ENCODE measurements at places on chromosomes 13 and 19. TPM values are rescaled to one million over a fixed set of nuclear protein-coding genes. Genes with fewer than 3 reads are reported as not detected.

Gene PDX1
- not detected for total RNA-seq

Gene ELSPBP1
- not detected for total RNA-seq

Gene PPP1R12C
- 205 TPM for total RNA-seq

- H3K27ac ChIP-seq, result peak overlapping the region; percentile 85
- peak; percentile 94 for DNase-seq
- no peaks in the 10 kb centered on the region for H3K36me3 ChIP-seq
- no peaks in the 10 kb centered on the region for H3K27me3 ChIP-seq
- H3K4me1 ChIP-seq, result no peaks in the 10 kb centered on the region
- H3K4me3 ChIP-seq, result peak overlapping the region; percentile 3
Observed at GRCh38 chr19:16293118-16294091, 31.2 kb upstream of the KLF2 start.

DNA sequence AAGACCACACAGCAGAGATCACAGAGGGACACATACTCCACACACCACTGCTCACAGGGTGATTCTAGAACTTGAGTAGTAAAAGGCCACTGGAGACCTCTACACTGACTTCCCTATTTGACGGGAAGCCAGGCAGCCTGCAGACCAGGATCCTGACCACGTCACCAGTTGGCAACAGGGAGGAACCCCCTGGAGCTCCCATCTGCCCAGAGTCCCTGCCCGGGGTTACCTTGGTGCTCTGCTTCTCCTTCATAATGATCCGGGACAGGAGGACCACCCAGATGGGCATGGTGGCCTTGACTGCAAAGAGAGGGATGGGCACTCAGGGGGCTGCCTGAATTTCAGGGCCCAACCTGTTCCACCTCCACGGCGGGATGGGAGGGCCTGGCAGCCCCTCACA is 932 bp downstream of the SLC35E1 start:
- peaks cover 23% of the 10 kb centered on the region for H3K36me3 ChIP-seq
- peak overlapping the region; percentile 71 for H3K27ac ChIP-seq
- H3K4me1 ChIP-seq, result peaks cover 31% of the 10 kb centered on the region
- no peak for DNase-seq

DNA sequence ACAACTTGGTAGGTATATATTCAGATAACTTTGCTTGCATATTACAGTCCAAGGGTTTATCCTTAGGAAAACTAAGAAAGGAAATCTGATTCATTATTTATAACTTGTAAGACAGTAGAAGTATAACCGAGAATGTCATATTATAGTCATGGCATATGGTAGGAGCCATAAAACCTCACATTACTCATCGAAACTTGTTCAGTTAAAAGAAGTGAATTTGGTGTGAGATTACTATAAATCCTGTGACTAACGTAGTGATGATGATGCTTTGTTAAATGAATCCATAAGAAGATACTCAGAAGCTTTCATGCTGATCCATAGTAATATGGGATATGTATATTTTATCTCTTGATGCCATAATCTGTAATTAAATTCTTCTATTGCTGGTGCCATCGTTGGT is 57.3 kb downstream of the MTUS2 start:
- H3K27me3 ChIP-seq, result no peaks in the 10 kb centered on the region
- H3K27ac ChIP-seq, result no peak overlapping the region
- H3K4me1 ChIP-seq, result no peaks in the 10 kb centered on the region
- no peak for DNase-seq
- no peak overlapping the region for H3K4me3 ChIP-seq

DNA sequence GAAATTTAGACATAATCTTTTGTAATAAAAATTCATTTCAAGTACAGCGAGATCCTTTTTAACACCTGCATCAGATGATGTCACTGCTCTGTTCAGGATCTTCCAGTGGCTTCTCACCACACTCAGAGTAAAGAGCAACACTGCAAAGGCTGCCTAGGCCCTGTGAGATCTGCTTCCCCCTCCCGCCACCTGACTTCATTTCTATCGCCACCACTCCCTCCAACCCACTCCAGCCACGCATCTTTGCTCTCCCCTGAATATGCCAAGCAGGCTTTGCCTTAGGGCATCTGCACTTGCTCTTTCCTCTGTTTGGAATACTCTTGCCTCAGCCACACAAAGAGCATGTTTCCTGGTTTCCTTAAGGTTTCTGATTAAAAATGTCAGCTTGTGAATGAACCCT is 58.3 kb downstream of the MBNL2 start:
- H3K36me3 ChIP-seq, result peaks cover 7% of the 10 kb centered on the region
- no peak overlapping the region for H3K4me3 ChIP-seq
